ENCODE measurements at places on chromosomes 12 and 14.

DNA sequence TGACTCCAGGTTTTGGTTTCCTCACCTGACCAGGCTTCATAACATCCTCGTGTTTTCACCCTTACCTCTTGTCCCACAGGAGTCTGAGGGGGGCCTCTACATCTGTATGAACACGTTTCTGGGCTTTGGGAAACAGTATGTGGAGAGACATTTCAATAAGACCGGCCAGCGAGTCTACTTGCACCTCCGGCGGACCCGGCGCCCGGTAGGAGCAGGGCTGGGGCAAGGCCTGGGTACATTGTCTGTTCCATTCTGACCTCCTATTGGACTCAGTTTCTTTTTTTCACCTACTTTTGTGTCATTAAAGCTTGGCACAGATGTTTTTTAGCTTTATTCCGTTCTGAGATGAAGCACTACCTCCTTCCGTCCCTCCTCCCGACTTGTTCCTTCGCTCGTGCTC lies 3.4 kb downstream of the USP5 start:
- H3K4me1 ChIP-seq, result peaks cover 19% of the 10 kb centered on the region
- no peak overlapping the region for H3K27ac ChIP-seq
- no peak overlapping the region for H3K4me3 ChIP-seq

- H3K4me1 ChIP-seq, result peaks cover 7% of the 10 kb centered on the region
- no peaks in the 10 kb centered on the region for H3K36me3 ChIP-seq
- no peak for DNase-seq
- H3K27me3 ChIP-seq, result no peaks in the 10 kb centered on the region
Measured at GRCh38 chr14:54440037-54440436, 1.1 kb downstream of the CNIH1 start.

- no peaks in the 10 kb centered on the region for H3K36me3 ChIP-seq
- no peak overlapping the region for H3K27ac ChIP-seq
- DNase-seq, result no peak
- H3K27me3 ChIP-seq, result no peaks in the 10 kb centered on the region
- no peaks in the 10 kb centered on the region for H3K4me1 ChIP-seq
Measured at GRCh38 chr14:74983343-74983742, 19.4 kb upstream of the EIF2B2 start.

DNA sequence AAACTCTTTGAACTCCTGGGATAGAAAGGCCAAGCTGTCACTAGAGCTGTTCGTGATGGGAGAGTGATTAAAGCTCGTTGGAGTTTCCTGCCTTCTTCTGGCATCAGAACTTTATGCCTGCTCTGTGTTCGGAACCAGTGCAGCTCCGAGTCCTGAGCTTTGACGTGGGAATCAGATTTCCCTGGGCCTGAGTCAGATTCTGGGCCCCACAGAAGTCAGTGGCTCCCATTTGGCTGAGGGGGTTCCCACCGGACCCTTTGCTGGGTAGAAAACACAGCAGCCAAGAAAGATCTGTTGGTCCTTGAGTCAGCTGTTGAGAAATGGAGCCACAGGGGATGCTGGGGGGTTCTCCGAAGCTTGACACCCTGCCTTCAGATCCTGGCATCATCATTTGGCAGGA lies 238.0 kb downstream of the CHST11 start:
- no peaks in the 10 kb centered on the region for H3K27me3 ChIP-seq
- peaks cover 64% of the 10 kb centered on the region for H3K4me1 ChIP-seq
- no peaks in the 10 kb centered on the region for H3K36me3 ChIP-seq
- no peak overlapping the region for H3K4me3 ChIP-seq
- DNase-seq, result no peak

Data from natural killer cell (primary cell).